ENCODE measurements at places on chromosomes 1 and 21.

GRCh38 chr21:40847951-40848350, 993 bp upstream of the DSCAM start:
- no peak for DNase-seq

GRCh38 chr1:5937373-5937857, 54.8 kb downstream of the NPHP4 start:
- DNase-seq = no peak

- no peak for DNase-seq
Observed at GRCh38 chr1:175168782-175169181, 23.8 kb downstream of the KIAA0040 start.

DNA sequence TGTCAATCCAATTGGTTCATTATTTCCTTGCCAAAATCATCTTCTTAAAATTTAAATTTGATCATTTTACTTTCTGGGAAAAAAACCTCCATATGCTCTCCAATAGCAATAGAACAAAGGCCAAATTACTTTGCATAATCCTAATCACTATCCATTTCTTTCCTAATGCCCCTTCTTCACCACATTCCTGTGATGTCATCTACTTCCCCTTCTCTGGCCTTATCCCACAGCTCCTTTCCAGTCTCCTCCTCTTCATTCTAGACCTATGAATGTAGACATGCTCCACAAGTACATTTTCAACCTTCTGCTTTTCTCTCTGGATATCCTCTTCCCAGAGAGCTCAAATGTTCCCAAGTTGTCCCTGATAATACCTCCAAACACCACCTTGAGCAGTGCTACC, 216.6 kb downstream of the MRPL39 start:
- DNase-seq = no peak

GRCh38 chr1:92831762-92832536, at the start of gene RPL5:
Gene RPL5, plus strand, starts transcription at chr1:92832040. Its CDS starts 75 bp downstream, at chr1:92832115.
- peak; percentile 96 for DNase-seq

- no peak for DNase-seq
Observed at GRCh38 chr1:196102826-196103225, 505.4 kb downstream of the KCNT2 start.

DNA sequence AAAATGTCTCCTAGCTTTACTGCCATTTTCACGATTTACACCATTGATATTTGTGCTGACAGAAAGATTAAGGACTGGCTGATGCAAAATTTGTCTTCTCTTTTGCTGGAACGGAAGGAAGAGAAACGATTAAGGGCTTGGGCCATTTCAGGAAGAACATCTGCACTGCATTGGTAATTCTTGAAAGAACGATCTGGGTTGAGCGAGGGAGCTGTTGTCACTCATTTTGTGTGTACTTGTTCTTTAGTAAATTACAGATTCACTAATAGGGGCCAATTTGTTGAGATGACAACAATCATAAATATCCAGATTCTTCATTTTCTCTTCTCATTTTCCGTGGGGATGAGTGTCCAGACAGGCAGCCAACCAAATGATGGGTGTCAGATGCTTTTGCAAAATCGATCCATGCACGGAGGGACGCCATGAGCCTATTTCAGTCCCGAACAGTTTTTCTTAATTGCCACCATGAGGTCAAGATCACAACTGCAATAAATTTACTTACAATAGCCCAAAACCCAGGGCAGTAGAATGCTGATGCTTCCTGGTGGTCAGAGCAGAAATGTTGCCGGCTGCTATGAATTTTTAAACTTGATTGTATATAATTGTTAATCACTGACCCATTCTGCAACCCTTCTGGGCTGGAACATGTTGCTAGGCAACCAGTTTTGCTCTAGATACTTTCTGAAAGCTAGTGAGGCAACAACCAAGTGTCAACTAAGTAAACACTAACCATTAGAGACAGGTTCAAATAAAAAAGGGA, 132.4 kb upstream of the TIAM1 start:
- DNase-seq = no peak

DNA sequence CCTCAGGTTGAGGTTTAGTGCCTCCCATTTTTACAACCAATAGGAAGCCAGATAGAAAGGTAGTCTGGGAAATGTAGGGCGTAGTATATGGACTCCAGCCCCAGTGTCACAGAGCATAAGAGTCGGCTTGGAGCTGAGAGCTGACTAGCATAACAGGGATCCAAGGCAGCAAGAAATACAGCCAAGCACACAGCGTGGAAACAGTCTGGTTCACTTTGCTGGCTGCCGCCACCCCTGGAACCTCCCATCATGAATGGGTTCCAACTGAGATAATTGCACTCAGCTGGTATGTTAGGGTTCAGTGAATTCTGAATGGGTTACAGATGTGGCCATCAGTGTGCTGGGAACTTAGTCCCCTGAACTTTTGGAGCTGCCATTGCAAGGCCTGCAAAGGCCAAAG, 76.7 kb upstream of the GPR88 start:
- DNase-seq = no peak

DNA sequence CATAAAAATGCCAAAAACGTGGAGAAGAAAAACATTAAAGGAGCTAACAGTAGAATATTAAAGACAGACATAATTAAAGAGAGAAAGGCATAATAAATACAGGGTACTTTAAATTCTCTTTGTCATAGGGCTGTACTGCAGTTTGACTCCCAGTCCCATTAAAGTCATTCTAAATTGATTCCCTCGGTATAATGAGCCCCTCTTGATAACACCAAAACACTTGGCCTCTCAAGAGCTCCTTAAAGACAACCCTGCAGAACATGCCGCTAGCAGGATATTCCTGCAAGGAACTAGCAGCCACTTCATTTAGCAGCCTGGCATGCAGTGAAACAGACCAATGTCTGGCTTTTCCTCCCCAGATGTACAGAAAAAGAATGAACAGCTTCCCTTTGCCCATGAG, 273.8 kb upstream of the ESRRG start:
- no peak for DNase-seq

- no peak for DNase-seq
Observed at GRCh38 chr1:147762233-147763024, 2.0 kb upstream of the GJA5 start.

DNA sequence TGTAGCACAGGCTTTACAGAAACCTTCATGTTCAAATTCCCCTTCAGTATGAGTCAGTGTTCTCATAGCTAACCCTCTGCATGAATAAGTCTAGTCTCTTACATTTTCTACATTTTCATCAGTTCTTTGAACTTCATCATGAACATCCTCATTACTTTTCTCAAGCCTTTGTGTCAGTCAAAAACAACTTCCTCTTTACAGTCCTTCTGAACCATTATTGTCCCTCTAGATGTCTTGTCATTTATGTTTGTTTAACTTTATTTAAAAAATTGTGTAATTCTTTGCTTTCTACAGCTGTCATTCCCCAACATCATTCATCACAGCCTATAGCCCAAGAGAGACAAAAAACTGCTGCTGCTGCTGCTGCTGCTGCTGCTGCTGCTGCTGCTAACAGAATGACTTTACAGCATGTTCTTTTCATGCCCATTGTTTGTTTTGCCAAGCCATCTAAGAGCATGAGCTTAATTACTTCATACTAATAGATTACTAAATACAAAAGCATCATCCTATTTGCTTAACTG, 133.1 kb downstream of the LRRC40 start:
- DNase-seq = no peak

DNA sequence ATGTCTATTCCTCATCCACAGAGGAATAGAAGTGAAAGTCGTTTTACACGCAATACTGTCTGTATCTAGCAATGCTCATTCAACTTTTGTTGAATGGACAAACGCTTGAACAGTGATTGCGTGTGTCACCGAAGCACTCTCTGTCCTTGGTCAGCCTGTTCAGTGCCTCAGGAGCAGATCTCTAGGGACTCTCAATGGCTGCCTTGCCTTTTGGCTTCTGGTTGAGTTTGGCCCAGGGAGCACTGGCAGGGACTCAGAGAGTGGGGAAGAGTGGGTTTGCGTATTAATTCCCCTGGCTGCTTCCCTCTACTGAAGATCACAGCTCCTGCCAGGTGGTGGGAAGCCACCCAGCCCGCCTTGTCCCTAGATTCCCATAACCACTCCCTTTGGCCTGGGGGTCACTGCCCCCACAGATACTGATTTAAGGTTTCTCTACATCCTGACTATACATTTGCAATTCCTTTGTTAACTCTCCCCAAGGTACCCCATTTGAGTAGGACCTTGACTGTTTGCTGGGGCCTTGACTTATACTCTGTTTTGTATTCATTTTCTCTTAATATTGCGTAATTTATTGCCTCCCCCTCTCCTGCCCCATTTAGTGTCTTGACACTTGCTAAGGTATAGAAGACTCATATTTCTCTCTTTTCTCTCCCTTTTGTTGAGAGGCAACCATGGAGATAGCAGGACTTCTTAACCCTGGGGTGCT, 61.7 kb upstream of the USP24 start:
- DNase-seq = no peak
